Stimulated activated CD8-positive, alpha-beta memory T cell treated with anti-CD3 and anti-CD28 coated beads, Interleukin-4, amount 100 ng/mL, for 1 hour (primary cell): ENCODE measurements at places on chromosomes 4 and X.

DNA sequence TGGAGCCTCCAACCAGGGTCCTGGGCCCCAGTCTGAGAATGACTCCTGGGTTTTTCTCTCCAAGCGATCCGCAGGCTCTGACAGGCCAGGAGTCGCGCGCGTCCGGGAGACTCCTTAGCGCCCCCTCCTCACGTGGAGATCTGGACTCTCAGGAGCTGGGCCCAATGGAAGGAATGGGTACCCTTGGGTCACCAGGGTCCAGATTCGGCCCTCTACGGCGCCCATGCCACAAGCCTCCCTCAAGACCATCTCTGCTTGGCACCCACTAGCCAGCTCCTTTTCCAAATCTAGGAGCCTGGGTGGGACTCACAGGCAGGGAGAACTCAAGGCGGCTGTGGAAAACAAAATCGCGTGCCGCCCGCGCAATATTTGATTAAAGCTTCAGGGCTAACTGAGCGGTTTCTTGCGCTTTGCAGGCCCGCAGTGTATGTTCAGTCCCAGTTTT is 7.1 kb downstream of the HAND2 start:
- no peak for DNase-seq

GRCh38 chrX:125205133-125205917 is 114.3 kb upstream of the TEX13C start:
- DNase-seq = no peak

GRCh38 chrX:19849464-19850080 is 37.8 kb downstream of the SH3KBP1 start:
- DNase-seq = no peak

GRCh38 chr4:88737307-88737941 is 39.8 kb upstream of the NAP1L5 start:
- no peak for DNase-seq

DNA sequence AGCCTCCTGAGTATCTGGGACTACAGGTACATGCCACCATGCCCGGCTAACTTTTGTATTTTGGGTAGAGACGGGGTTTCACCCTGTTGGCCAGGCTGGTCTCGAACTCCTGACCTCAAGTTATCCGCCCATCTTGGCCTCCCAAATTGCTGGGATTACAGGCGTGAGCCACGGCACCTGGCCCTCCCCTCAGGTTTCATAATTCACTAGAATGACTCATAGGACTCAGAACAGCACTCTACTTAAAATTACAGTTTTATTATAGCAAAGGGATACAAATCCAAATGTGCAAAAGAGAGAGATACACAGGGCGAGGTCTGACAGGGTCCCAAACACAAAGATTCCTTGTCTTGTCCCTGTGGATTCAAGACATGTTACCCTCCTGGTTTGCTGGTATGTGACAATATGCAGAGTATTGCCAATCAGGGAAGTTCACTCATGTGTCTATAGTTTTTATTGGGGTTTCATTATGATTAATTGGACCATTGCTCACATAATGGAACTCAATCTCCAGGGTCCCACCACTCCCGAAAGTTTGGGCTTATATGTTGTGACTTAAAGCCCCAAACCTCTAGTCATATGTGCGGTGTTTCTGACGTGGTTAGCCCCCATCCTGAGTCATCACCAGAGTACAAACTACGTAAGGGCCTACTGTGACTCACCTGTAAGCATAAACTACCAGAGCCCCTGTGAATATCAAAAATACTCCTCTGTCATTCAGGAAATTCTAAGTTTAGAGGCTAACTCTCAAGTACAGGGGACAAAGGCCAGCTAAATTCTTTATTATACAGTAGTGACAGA is 5.2 kb downstream of the YIPF6 start:
- no peak for DNase-seq

- DNase-seq = no peak
These were observed 860.0 kb upstream of the POU3F4 start for GRCh38 chrX:82648062-82648461.

DNA sequence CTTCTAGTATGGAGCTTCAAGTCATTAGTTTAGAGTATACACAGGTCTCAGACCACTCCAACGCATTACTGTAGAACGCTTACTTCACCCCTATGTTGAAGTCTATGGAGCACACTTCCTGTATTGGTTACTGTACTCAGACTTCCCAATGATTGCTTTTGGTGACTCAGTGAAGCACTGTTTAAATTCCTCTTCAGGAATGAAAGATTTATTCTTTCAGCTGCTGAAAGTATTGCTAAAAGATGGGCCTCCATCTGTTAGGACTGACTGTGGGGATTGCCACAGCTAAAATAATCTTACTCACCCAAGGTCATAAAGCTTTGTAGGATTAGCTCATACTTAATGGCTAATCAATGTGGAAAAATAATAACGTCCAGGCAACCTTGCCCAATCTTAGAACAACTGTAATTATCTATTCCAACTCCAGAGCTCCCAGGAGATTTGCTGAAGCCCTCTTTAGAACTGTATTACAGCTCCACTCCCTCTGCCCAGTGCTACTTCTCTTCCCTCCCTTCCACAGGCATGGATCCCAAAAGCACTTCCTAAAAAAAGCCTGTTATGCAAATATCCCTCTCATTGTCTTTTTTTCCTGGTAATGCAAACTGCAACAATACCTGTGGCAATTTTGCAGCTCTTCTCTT is 281.9 kb upstream of the HS3ST1 start:
- no peak for DNase-seq

- DNase-seq = no peak
These were observed 68.4 kb downstream of the GATB start for GRCh38 chr4:151692443-151692782.

GRCh38 chr4:3786196-3786869 is 20.1 kb downstream of the ADRA2C start:
- DNase-seq = no peak

GRCh38 chr4:112938461-112939058 is 110.9 kb upstream of the ANK2 start:
- DNase-seq = no peak

- DNase-seq = no peak
These were observed 90.7 kb downstream of the PALLD start for GRCh38 chr4:168587411-168588125.

DNA sequence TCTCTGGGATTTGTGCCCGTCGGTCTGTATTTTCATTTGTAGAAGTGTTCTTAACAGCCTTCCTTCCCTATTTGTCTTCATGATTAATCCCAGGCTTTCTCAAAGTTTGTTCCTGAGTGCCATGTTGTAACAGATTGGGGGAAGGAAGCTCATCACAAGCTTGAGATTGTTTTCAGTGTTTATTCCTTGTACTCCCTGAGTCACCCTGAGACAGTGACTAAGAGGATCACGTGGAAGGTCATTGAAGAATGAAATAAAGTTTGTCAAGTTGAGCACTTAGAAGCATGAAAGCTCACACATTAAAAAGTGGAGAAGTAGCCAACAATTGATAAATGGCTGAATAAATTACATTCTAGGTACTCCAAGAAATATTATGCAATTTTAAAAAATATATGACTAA is 153.5 kb upstream of the FAM241A start:
- DNase-seq = no peak

DNA sequence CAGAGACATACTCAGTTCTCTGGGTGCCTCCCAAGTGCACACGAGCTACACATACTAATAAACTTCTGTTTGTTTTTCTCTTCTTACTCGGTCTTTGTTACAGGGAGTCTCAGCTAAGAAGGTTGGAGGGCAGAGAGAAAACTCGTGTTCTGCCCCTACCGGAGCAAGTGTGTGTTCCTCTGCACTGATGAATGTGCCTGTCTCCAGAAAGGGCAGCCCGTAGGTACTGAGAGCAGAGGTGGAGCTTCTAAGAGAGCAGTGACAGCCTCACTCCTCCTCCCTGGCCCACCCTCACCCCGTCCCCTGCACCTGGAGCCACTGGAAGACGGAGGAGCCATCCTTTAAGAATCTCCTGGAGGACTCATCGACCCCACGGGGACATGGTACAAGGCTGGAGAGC is 67.6 kb downstream of the MTNR1A start:
- DNase-seq = no peak

DNA sequence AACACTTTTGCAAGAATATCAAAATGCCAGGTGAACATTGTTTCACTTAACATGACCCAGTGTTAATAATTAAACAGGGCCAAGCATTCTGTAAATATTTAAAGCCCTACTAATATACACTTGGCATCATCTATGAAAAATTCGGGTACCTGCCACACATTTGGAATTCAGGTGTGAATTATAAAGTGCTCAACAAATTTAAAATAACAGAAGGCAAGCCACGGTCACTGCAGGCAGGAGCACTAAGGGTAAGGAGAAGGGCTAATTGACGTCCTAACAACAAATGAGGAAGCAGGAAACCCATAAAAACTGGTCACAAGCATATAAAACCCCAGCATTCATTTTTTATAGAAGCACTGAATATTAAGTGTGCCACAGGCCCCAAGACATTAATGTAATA is 43.8 kb upstream of the CPEB2 start:
- no peak for DNase-seq

GRCh38 chrX:915427-916229 is 285.0 kb downstream of the SHOX start:
- no peak for DNase-seq

GRCh38 chrX:112738347-112739033 is 58.8 kb upstream of the LHFPL1 start:
- DNase-seq = no peak

GRCh38 chr4:81504112-81505003 is 32.7 kb upstream of the RASGEF1B start:
- no peak for DNase-seq

GRCh38 chrX:114584375-114584943 is 573 bp downstream of the HTR2C start:
- DNase-seq = no peak

DNA sequence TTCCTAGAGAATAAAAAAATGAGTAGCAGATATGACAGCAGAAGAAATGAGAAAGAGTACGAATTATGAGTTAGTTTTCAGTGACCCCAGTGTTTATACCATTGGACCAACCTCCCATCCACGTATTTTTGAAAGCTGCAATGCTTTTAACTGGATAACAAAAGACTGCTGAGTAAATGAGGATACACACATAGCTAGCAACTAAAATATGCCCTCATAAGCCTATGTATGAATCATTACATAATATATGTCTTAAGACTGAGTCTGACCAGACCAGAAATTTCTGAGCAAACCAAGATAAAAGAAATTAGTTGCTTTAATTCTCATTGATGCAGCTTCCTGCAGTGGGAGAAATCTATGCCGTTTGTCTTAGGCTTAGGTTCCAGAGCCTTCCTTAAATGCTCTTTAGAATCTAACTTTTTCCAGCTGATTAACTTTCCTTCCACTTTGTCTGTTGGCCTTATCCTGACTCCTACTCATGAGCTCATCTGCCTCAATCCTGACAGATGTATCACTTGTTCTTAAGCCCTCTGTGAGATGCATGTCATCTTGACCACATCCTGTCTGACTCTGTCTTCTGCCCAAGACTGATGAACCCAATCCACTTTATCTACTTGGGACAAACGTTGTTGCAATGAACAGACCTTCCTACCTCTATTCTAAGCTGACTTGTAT is 301.4 kb upstream of the AADAT start:
- no peak for DNase-seq

GRCh38 chr4:42112846-42113245 is 39.6 kb downstream of the BEND4 start:
- no peak for DNase-seq

DNA sequence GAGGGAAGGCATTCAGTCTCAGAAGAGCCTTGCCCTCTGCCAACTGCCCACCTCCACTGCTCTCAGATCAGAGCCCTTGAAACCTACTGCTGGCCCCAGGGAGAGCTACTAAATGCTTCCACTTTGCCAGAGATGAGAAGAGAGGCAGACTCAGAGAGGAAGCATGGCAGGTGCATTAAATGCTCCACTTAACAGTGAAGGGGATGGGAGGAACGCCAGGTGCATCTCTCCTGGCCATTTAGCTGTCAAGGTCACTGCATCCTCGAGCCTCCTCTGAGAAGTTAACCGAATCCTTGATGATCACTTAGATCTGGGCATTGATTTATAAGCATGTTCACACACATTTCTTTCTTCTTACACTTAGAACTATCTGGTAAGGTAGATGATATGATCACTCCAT is 15.0 kb downstream of the TRPC5 start:
- DNase-seq = no peak

DNA sequence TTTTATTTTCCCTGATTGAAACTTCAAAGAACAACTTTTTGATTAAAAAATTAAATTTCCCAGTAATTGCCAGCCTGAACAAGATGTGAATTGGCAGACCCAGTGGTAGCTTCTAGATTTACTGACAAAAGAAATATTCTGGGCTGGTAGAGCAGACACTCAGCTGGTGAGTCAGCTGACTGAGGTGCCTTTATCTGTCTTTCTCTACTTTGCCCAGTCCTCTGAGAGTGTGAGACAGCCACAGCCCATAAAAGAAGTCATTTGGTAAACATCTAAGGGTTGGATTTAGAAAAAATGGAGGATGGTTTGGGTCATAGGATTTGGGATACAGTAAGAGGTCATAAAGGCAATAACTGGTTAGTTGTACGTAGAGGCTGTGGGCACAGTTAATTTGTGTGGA is 54.5 kb downstream of the CCSER1 start:
- no peak for DNase-seq

DNA sequence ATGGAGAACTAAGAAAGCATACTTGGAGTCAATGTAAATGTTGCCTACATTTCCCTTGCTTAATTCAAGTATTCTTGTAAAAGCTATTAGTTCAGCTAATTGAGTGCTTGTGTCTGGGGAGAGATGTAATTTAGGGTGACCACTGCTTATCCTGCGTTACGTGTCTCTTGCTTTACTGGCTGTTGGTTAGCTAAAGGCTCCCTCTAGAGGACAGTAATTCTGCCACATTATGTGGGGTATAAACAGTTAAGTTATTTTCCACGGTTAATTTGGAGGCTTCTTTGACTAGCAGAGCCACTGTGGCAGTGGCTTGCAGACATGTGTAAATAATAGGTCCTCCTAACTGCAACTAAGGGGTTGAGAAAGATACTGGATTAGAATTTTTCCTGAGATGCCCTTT is 25.3 kb upstream of the NAF1 start:
- DNase-seq = no peak

DNA sequence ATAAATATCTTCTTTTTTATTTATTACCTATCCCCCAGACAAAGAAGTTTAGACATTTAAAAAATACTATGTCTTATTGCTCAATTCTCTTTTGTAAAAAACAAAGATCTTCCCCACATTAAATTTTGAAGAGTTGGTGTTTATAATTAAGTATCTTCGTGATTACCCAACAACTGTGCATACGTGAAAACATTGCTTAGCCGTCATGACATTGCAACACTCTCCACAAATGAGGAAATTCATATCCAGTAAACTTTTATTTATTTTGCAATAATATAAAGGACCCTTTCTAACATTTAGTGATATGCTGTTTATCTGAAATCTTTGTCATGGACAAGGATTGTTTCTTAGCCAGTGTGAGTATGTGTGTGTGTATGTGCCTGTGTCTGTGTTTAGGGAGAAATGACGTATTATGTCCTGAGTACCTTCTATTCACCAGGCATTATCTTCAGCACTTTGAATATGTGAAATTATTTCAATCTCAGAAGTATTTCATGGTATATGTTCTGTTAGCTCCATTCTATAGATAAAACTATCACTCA is 26.1 kb upstream of the EREG start:
- DNase-seq = no peak

GRCh38 chrX:18971506-18971905 is 12.4 kb downstream of the PHKA2 start:
- DNase-seq = no peak
